ENCODE measurements at places on chromosomes 2 and 18.
A peak's percentile ranks its signal among the peaks of the same experiment; 100 is the strongest.

DNA sequence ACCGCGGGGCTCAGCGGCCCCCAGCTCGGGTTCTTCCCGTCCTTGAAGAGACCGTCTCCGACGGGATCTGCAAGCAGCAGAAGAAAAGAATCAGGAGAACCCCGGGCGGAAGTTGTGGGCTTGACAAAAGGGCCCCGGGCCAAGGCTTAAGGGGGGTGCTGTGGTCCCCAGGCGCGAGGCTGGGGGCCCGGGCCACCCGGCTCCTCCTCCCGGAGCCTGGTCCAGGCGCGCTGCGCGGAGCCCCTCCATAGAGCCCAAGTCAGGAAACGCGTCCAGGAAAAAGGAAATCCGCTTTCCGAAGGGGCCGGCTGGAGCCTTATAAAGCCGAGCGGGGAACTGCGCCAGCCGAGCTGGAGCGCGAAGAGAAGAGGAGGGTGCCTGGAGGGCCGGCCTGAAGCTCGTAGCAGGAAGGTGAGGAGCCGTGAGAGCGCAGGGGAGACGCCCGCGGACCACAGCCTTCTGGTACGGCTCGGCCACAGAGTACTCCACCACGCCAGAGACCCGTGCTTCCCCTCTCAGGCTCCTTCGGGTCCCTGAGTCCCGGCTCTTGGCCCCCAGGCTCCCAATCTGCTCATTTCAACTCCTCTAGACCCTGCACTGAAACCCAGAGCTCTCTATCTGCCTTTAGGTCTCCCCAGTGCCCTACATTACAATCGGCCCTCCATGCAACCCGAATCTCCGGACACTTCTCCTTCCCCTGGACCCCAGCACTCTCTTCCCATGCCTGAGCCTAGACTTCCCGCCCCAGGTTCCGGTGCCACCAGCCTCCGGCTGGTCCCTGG is 554 bp downstream of the FEV start:
- peak overlapping the region; percentile 52 for H3K4me3 ChIP-seq
- peaks cover 97% of the 10 kb centered on the region for H3K27me3 ChIP-seq
- peak; percentile 73 for DNase-seq
- no peaks in the 10 kb centered on the region for H3K36me3 ChIP-seq

GRCh38 chr2:86075886-86076285 is 29.8 kb downstream of the POLR1A start:
- DNase-seq: no peak
- no peaks in the 10 kb centered on the region for H3K4me1 ChIP-seq
- H3K27me3 ChIP-seq: no peaks in the 10 kb centered on the region
- no peak overlapping the region for H3K4me3 ChIP-seq
- peaks cover 9% of the 10 kb centered on the region for H3K36me3 ChIP-seq
- no peak overlapping the region for H3K27ac ChIP-seq

- no peak overlapping the region for H3K4me3 ChIP-seq
- no peaks in the 10 kb centered on the region for H3K27me3 ChIP-seq
Measured at GRCh38 chr2:25720575-25720974, 47.2 kb upstream of the DTNB start.

DNA sequence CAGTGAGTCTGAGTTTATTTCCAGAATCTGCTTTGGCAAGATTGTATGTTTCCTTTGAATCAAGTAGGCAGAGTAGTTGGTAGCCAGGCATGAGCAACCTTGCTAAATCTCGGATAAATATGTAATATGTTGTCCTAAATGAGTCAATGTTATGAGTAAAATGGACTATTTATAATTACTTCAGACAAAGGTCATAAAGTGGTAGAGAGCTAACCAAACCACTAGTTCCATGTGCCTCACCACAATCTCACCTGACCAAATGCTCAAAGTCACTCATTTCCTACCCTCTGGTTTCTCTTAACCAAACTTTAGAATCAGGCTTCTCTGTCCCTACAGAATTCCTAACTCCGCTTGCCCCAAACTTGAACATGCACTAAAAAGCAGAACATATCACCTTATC is 261.2 kb upstream of the FSIP2 start:
- H3K27me3 ChIP-seq: no peaks in the 10 kb centered on the region
- H3K4me3 ChIP-seq: no peak overlapping the region
- no peak for DNase-seq
- no peak overlapping the region for H3K27ac ChIP-seq

DNA sequence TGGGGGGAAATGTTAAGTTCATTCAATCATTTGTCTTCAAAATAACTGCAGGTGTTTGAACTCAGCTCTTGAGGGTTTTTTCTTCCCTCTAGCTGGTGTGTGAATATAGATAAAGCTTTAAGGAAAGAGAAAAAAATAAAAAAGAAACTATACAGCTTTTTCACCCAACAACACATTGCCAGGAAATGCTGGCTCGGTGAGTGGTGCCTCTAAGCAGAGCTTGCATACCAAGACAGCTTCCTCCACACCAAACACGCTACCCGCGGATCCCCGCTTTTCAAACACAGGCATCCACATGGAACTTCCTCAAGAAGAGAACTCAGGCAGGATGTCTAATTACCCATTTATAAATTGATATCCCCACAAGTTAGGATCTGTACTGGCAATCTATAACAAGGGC is 69.8 kb upstream of the TANK start:
- H3K36me3 ChIP-seq: no peaks in the 10 kb centered on the region
- no peaks in the 10 kb centered on the region for H3K27me3 ChIP-seq
- H3K4me1 ChIP-seq: no peaks in the 10 kb centered on the region
- no peak for DNase-seq

DNA sequence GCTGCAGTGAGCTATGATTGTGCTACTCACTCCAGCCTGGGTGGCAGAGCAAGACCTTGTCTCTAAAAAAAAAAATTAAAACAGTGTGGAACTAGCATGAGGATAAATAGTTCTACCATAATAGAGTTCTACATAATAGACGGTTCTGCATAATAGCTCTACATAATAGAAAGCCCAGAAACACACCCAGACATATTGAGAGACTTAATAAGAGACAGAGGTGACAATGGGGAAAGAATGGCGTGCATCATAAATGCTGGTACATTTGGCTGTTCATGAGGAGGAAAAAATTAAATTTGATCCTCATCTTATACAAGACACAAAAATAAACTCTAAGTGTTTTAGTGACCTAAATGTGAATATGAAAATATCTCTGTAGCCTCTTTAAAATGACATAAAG is 58.5 kb downstream of the PTRHD1 start:
- H3K4me1 ChIP-seq: no peaks in the 10 kb centered on the region
- no peak for DNase-seq
- no peak overlapping the region for H3K4me3 ChIP-seq
- H3K36me3 ChIP-seq: no peaks in the 10 kb centered on the region

- no peak overlapping the region for H3K27ac ChIP-seq
- H3K27me3 ChIP-seq: no peaks in the 10 kb centered on the region
- no peak overlapping the region for H3K4me3 ChIP-seq
- DNase-seq: no peak
- no peaks in the 10 kb centered on the region for H3K4me1 ChIP-seq
- H3K36me3 ChIP-seq: no peaks in the 10 kb centered on the region
Measured at GRCh38 chr18:40607542-40608148, 1347.4 kb upstream of the PIK3C3 start.

Data from H1 (cell line).